ENCODE measurements at places on chromosomes 11 and 22. TPM values are rescaled to one million over a fixed set of nuclear protein-coding genes. Genes with fewer than 3 reads are reported as not detected.

GRCh38 chr11:22539821-22540256 lies 85.8 kb downstream of the FANCF start:
- DNase-seq, result no peak
- H3K27me3 ChIP-seq, result peaks cover 9% of the 10 kb centered on the region

Gene ABCC8
- not detected for total RNA-seq

Gene DEFB131B
- not detected for total RNA-seq

DNA sequence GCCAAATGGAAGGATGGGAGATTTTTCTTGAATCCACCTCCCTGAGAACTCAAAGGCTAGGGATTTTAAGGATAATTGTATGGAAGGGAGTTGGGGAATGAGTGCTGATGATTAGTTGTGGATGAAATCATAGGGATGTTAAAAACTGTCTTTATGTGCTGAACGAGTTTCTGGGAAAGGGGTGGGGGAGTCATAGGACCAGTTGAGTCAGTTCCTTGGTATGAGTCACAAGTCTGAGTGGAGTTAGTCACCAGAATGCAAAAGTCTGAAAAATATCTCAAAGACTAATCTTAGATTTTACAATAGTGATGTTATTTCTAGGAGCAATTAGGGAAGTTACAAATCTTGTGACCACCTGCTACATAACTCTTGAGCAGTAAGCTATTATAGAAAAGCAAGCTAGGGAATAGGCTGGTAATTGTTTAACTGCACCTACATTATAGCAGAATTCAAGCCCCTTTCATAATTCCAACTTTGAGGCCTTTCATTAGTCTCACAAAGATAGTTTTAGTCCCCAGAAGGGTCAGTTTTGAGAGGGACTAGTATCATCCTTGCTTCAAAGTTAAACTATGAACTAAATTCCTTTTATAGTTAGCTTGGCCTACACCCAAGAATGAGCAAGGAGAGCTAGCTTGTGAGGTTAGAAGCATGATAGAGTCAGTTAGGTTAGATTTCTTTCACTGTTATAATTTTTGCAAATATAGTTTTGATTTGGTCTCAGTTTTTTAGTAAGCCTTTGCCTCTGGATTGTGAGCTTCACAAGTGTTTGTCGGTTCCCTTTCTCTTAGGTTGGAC lies 668.0 kb downstream of the ETS1 start:
- no peak overlapping the region for H3K4me3 ChIP-seq
- no peaks in the 10 kb centered on the region for H3K36me3 ChIP-seq
- peaks cover 6% of the 10 kb centered on the region for H3K4me1 ChIP-seq
- peak; percentile 39 for DNase-seq
- no peak overlapping the region for H3K27ac ChIP-seq

Gene FAM180B
- total RNA-seq, result not detected

DNA sequence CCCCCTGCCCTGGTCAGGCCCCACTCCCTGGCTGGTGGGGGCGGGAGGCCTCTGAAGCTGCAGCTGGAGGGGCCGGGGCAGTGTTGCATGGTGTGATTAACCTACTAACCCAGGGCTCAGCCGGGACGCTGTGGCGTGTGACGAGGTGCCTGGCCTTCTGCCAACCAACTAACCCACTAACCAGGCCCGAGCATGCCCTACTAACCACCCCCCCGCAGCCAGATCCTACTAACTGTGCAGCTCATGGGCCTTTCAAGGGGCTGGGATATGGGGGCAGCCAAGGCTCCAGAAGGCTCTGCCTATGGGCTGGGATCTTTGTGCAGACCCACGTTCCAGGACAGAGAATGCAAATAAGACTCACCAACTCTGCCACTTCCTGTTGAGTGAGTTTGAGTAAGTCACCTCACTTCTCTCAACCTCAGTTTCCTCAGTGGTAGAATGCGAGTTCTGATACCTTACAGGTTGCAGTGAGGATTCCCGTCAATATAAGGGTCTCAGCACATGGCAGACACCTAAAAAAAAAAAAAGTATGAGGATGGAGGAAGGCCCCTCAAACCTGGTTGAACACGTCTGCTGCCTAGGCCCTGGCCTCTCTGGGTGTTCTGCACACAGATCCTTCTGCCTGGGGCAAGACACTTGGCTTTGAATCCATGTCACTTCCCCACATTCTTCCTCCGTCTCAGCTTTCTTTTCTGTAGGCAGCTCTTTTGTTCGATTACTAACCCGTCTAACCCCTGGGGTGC lies 14.1 kb downstream of the MIAT start:
- H3K4me1 ChIP-seq, result peaks cover 68% of the 10 kb centered on the region
- peak overlapping the region; percentile 100 for H3K27ac ChIP-seq
- DNase-seq, result peak; percentile 83
- peak overlapping the region; percentile 94 for H3K4me3 ChIP-seq
- no peaks in the 10 kb centered on the region for H3K27me3 ChIP-seq

Gene HBB
- not detected for total RNA-seq

Gene OSBP2
- total RNA-seq, result 2.3 TPM

- H3K4me1 ChIP-seq, result no peaks in the 10 kb centered on the region
- no peaks in the 10 kb centered on the region for H3K36me3 ChIP-seq
- no peak overlapping the region for H3K4me3 ChIP-seq
- H3K27me3 ChIP-seq, result no peaks in the 10 kb centered on the region
Measured at GRCh38 chr11:70539360-70540095, 141.2 kb downstream of the CTTN start.

Gene MACROD1
- total RNA-seq, result 24.5 TPM

- no peaks in the 10 kb centered on the region for H3K27me3 ChIP-seq
- H3K27ac ChIP-seq, result no peak overlapping the region
- DNase-seq, result peak; percentile 8
Measured at GRCh38 chr22:33438273-33438672, 380.1 kb upstream of the SYN3 start.

DNA sequence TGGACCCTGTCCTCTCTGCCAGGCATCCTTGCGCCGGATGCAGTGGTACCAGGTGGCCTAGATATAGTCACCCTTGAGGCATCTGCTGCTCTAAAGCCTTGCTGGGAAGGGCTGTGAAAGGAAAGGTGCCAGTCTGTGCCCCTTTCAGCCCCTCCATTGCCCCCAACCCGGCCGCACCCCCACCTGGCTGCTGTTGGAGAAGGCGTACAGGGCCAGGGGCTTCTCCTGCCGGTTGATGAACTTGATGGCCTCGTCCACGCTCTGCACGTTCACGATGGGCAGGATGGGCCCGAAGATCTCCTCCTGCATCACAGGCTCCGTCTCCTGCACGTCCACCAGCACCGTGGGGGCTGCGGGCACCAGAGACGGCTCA lies 10.2 kb downstream of the ALDH3B2 start:
- H3K27me3 ChIP-seq, result no peaks in the 10 kb centered on the region
- H3K4me3 ChIP-seq, result no peak overlapping the region
- no peak for DNase-seq
- no peaks in the 10 kb centered on the region for H3K4me1 ChIP-seq

Gene EPS8L2
- 12.6 TPM for total RNA-seq

DNA sequence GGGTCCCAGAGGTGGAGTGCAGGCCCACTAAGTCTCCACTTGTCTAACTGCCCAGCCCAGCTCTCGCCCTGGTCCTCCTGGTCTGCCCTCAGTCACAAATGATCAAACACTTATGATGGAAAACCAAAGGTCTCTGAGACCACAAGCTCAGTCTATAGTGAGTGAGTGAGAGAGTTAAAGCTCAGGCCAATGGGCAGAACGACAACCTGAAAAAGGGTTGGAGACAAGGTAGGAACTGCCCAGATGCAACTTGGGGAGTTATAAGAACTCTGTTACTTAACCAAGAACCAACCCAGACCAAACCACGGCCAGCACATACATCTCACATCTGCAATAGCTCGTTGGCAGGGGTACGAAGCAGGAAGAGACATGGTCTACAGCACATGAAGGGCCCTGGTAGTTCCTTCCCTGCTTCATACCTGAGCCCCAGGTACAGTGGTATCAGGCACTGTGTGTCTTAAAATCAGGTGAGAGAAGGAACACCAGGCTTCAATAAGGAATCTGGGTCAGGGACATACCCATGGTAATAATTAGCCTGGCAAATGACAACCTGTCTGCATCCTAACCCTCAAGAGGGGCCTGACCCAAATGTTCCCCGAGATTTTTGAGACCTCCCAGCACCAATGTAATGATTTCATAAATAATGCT lies 35.7 kb downstream of the SERPIND1 start:
- H3K27me3 ChIP-seq, result no peaks in the 10 kb centered on the region
- peaks cover 9% of the 10 kb centered on the region for H3K4me1 ChIP-seq
- no peak overlapping the region for H3K27ac ChIP-seq
- DNase-seq, result no peak

DNA sequence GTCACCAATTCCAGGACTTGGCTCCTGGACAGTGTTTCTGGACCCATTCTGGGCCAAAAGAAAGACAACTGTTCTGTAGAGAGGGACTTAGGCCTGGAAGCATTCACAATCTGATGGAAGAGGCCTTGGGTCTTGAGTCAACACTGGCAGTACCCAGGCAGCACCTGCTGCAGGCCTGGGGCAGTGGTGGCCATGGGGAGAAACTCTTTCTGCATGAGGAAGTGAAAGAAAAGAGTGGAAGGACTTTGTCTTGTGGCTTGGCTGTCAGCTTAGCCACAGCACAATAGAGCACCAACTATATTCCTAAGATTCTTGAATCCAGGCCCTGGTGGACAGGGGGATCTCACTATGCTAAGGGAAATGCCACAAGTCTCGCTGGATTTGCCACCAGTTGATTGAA lies 70.6 kb downstream of the CTSC start:
- H3K27ac ChIP-seq, result no peak overlapping the region
- peaks cover 38% of the 10 kb centered on the region for H3K36me3 ChIP-seq
- H3K4me3 ChIP-seq, result no peak overlapping the region
- no peak for DNase-seq
- H3K4me1 ChIP-seq, result no peaks in the 10 kb centered on the region

Gene CABP4
- 1.0 TPM for total RNA-seq

Gene MTCH2
- total RNA-seq, result 117 TPM

DNA sequence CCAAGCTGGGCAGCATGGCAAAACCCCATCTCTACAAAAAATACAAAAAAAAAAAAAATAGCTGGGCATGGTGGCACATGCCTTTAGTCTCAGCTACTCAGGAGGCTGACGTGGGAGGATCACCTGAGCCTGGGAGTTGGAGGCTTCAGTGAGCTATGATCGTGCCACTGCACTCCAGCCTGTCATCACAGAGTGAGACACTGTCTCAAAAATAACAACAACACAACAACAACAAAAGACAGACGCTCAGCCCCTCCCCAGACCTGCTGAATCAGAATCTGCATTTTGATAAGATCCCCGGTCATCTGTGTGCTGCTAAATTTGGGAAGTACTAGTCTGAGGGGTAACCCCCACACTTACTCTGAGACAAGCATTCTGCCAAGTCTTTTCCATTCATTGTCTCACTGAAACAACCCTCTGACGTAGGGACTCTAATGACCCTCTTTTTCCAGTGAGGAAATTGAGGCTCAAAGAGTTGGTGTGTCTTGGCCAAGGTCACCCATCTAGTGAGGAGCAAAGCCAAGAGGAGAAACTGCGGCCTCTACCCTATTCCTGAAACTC lies 7.5 kb downstream of the NEFH start:
- no peaks in the 10 kb centered on the region for H3K4me1 ChIP-seq
- H3K36me3 ChIP-seq, result no peaks in the 10 kb centered on the region
- no peaks in the 10 kb centered on the region for H3K27me3 ChIP-seq
- H3K27ac ChIP-seq, result no peak overlapping the region
- no peak overlapping the region for H3K4me3 ChIP-seq
- no peak for DNase-seq

Data from activated CD4-positive, alpha-beta memory T cell treated with anti-CD3 and anti-CD28 coated beads for 36 hours (primary cell).